Stimulated activated CD8-positive, alpha-beta memory T cell treated with anti-CD3 and anti-CD28 coated beads, Interleukin-7, amount 100 ng/mL, for 1 hour (primary cell): ENCODE measurements at places on chromosomes 2 and 18.
A peak's percentile ranks its signal among the peaks of the same experiment; 100 is the strongest.

GRCh38 chr18:35508746-35509338, 11.1 kb upstream of the INO80C start:
- no peak for DNase-seq

GRCh38 chr18:35580701-35581539, 620 bp upstream of the GALNT1 start:
- DNase-seq, result peak; percentile 10

GRCh38 chr2:180463608-180464007, 456.5 kb upstream of the CWC22 start:
- DNase-seq, result no peak

- DNase-seq, result no peak
Measured at GRCh38 chr2:104598636-104599035, 255.3 kb upstream of the POU3F3 start.

DNA sequence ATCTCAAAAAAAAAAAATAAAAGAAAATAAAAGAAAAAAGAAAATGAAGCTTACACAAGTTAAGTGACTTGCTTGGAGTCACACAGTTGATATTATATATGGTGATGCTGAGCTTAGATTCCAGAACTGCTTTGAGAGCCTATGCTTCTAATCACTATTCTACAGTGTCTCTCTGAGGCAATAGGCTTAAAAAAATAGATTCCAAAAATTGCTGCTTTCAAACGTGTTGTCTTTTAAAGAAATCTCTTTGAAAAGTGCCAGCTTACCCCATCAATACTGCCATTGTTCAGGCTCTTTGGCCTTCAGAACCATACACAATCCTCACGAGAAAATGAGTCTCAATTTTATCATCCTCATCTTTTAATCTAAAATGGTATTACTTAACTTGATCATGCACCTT, 102.6 kb downstream of the CDK15 start:
- DNase-seq, result no peak

GRCh38 chr2:237911363-237912017, 52.1 kb downstream of the RAMP1 start:
- DNase-seq, result no peak

- DNase-seq, result no peak
Measured at GRCh38 chr2:18498531-18498930, 61.9 kb downstream of the RDH14 start.

GRCh38 chr2:113203901-113204519, 30.2 kb downstream of the PSD4 start:
- peak; percentile 53 for DNase-seq

DNA sequence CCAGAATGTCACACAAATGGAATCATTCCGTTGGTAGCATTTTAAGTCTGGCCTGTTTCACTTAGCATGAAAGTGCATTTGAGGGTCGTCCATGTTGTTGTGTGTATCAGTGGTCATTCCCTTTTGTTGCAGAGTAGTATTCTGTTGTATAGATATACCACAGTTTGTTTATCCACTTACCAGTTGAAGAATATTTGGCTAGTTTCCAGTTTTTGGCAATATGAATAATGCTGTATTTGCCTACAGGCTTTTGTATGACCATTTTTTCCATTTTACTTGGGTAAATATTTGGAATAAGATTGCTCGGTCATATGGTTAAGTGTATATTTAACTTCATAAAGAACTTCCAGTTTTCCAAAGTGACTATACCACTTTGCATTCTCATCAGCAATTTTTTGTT, 100.0 kb upstream of the ALPP start:
- DNase-seq, result no peak

DNA sequence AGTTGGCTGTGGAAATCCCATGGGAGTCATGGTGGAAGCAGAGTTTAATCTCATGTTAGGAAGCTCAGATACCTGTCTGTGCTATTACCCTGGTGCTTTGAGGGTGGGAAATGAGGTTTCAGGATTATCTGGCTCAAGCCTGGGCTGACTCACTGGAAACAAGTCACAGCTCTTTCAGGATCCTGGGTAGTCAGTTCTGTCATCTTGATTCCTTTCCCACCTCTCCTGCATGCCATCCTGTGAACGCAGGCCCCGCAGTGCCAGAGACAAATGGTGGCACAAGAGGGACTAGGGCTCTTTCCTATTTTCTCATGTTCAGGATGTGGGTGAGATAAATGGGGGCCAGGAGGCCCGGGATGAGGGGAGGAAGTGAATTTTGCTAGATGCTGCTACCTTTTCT, 3.7 kb upstream of the FAM136A start:
- no peak for DNase-seq

DNA sequence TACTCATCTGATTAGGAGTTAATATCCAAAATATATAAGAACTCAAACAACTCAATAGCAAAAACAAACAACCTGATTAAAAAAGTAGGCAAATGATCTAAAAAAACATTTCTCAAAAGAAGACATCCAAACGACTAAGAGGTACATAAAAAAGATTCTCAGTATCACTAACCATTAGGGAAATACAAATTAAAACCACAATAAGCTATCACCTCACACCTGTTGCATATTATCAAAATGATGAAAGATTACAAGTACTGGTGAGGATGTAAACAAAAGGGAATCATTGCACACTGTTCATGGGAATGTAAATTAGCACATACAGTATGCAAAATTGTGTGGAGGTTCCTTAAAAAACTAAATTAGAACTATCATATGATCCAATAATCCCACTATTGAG, 865.5 kb downstream of the TMEM182 start:
- no peak for DNase-seq

- no peak for DNase-seq
Measured at GRCh38 chr18:3874125-3874524, 424.2 kb downstream of the TGIF1 start.

DNA sequence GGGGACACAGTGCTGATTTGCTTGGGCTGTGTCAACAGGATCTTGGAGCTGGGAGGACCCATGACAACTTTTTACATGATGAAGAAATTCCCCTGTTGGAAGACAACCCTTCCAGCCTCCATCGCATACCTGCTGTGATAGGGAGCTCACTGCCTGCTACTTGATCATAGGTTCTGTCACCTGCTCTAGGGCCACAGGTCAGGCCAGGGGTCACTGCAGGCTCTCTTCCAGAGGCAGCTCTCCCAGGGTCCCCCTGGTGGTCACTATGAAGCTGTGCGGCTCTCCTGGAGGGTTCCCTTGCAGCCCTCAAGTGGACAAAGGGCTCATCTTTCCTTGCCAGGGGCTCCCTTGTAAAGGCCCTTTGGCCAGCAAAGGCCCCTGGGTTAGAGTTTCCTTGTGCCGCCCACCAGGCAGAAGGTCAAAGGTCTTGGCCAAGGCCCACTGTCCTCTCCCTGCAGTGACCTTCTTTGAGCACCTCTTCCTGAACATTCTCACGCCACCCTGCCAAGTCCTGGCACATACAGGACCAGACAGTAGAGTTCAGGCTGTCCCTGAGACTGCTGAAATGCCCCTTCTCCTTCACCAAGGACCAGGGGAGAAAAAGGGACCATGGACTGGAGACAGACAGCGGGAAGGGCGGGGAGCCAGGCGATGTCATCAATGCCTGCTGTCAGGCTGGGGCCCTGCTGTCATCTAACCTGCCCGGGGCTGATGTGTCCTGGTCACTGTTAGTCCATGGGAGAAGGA, 345.1 kb downstream of the DYSF start:
- no peak for DNase-seq

- no peak for DNase-seq
Measured at GRCh38 chr18:37764541-37765288, 199.1 kb upstream of the CELF4 start.

GRCh38 chr2:221485503-221485870, 86.6 kb downstream of the EPHA4 start:
- no peak for DNase-seq

DNA sequence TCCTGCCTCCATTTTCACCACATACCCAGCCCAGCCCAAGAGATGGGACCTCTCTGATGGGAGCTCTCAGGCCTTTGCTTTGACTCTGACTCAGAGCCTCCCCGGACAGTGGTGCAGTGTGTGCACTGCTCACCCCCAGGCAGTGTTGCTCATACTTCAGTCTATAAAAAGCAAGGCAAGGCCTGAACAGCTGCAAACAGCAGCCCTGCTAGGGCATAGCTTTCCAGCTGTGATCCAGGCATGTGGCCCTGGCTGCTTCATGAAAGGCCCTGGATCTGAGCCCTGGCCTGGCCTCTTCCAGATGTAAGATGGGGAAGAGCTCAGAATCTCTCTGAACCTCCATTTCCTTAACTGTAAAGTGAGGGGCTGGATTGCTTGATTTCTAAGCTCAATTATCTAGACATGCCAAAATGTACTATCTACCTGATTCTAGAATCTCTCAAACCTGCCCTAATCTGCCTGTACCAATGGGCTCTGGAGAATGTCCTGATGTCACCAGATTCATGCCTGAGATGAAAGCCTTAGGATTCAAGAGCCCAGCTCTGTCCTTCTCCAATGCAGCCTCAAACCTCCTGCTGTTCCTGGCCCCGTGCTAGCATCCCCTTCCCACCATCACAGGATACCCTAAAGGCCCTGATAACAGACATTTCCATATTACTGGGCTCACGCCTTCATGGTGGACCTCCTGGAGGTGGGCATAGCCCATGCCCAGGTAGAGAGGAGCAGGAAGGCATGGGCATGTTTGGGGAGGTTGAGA, 206.9 kb downstream of the ARL4C start:
- no peak for DNase-seq

GRCh38 chr2:186205254-186205911, 280.7 kb upstream of the ZC3H15 start:
- no peak for DNase-seq

- DNase-seq, result no peak
Measured at GRCh38 chr2:231613331-231613662, 20.6 kb downstream of the TEX44 start.

GRCh38 chr18:48728204-48728833, 189.5 kb downstream of the CTIF start:
- no peak for DNase-seq

DNA sequence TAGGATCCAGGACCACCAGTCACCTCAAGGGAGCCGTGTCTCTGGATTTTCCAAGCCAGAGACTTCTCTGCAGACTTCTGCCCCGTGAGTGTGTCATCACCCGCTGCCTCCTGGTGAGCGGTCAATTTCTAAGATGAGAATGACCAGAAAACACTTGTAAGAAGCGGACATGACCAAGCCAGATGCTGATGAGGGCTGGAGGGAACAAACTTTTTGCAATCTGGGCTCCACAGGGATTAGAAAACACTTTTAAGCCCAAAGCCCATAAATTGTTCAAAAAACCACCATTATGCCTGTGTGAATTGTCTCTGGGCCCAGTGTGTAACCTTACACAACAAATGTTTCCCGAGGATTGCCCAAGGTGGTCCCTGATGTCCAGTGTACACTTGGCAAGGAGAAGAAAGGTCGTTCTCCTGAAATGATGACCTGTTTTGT, 5.3 kb upstream of the NPPC start:
- no peak for DNase-seq

GRCh38 chr18:25349926-25350487, 2.0 kb downstream of the ZNF521 start:
- no peak for DNase-seq

GRCh38 chr2:186855216-186855615, 6.2 kb upstream of the ZSWIM2 start:
- no peak for DNase-seq

DNA sequence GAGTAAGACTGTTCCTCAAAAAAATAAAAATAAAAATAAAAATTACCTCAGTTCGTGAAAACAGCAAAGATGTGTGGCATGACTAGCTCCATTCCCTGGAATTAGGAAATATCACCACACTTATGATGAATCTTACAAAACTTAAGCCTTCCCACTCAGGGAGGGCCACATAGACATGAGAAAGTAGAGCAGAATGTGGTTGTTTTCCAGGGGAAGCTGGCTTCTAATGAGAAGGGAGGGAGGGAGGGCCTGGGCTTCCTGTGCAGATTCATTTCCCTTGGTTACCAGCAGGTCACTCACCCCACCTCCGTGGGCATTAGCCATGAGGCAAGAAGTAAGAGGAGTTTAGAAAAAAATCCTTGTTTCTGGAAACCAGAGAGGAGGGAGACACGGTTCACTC, 95.9 kb upstream of the RMDN2 start:
- no peak for DNase-seq

DNA sequence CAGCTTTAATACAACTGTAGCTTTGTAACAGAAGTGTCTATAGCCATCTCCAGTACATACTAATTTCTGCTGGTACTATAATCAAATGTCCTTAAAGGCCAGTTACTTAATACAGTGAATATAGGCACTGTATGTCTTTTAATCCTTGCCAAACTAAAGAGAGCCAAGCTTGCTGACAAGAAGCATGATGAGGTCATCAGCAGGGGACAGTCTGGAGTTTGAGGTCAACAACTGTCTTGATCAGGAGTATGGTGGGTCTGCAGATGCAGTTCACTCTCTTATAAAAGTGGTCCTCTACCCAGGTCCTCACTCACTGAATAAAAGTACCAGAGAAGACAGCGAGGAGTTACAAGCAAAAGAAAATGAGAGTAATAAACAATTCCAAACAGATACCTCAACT, 219.1 kb downstream of the WDPCP start:
- no peak for DNase-seq

- no peak for DNase-seq
Measured at GRCh38 chr2:27795868-27796277, 24.4 kb downstream of the MRPL33 start.

DNA sequence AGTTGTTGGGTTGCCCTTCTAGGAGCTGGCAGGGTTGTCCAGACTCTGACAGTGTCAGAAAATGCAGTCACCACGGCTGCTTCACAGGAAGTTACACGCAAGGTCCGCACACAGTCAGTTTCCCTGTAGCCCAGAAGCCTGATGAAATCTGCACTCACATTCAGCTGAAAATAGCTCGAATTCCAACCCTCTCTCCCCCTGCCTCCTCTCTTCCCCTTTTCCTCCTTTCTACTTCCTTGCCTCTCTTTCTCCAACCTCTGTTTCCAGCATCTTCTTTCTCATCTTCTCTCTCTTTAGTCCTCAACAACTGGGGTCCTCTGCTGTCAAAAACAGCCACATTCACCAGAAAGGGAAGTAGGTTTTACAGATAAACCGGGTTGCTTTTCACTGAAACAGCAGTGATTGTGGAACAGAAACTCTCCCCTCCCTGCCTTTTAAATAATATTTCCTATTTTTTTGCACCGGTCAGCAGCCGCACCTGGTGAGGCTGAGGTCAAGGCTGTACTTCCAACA, 69.3 kb downstream of the BCL11A start:
- DNase-seq, result no peak

GRCh38 chr2:172461591-172462372, 34.4 kb downstream of the ITGA6 start:
- DNase-seq, result peak; percentile 43

DNA sequence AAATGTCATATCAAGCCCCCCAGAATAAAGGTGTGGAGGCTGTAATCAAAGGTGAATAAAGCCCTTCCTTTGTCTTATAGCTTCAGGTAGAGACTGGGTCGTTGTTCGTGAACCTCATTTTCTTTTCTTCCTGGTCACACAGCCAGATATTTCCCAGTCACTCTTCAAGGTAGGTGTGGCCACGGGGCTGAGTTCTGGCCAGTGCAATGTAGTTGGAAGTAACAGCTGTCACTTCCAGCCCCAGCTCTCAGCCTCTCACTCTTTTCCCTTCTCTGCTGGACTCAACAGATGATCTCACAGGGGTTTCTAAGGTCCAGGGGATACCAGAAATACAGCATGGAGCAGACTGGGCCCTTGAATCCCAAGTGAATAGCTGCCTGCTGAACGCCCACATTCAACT, 15.8 kb upstream of the TRPM8 start:
- DNase-seq, result no peak
